Naive thymus-derived CD8-positive, alpha-beta T cell (primary cell): ENCODE measurements at places on chromosomes 1 and 21. TPM values are rescaled to one million over a fixed set of nuclear protein-coding genes. Genes with fewer than 3 reads are reported as not detected.
A peak's percentile ranks its signal among the peaks of the same experiment; 100 is the strongest.

The RHBDL2 gene
- not detected for total RNA-seq

The VSIG8 gene
- total RNA-seq: not detected

The CFHR2 gene
- not detected for total RNA-seq

The LRRC71 gene
- not detected for total RNA-seq

The NUDT4B gene
- not detected for total RNA-seq

The FASLG gene
- not detected for total RNA-seq

DNA sequence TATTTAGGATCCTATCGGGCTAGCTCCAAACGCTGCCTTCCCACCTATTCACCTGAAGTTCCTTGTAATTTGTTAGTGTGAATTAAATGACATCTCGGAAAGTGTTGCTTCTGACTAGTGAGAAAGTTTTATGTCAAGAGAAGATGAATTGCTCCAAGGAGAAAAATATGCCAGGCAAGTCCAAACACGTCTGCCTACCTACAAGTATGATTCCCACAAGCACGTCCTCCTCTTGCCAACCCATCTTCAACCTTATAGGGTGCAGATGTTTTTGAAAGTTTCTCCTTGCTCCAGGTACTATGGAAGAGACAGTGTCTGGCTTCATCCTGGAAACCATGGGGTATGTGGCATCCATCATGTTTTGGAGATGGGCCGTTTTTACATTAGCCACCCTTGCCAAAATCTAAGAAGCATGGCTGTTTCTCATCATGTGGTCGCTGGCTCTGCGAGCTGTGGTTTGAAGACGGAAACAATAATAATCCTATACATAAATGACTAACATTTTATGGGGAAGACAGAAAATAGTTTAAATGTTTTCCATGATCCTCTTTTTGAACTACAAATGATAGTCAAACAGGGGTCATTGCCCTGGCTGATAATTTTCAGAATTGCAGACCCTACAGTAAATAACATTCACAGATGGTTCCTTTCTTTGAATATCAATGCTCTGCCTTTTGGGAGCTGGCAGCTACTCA, 505.8 kb downstream of the SMYD3 start:
- no peaks in the 10 kb centered on the region for H3K27me3 ChIP-seq
- no peak overlapping the region for H3K4me3 ChIP-seq
- DNase-seq: no peak
- H3K4me1 ChIP-seq: peaks cover 6% of the 10 kb centered on the region

DNA sequence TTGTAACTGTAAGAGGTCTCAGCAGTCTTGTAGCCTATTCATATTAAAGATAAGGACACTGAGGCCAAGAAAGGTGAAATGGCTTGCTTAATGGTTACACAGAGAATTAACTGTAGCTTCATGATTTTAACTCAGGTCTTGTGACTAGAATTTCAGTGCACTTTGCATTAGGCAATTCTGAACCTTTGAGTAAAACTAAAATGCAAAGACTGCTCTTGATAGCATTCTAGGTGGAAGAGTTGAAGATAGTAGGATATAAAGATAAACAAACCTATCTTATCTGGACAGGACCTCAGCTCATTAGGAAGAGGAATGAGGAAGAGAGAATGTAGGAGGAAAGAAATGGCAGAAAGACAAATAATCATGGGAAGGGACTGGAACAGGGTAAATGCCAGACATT, 68.6 kb upstream of the RGL1 start:
- no peak for DNase-seq
- H3K4me3 ChIP-seq: no peak overlapping the region
- H3K4me1 ChIP-seq: no peaks in the 10 kb centered on the region
- no peaks in the 10 kb centered on the region for H3K36me3 ChIP-seq
- H3K27ac ChIP-seq: no peak overlapping the region

GRCh38 chr1:173451981-173452380, 25.2 kb upstream of the PRDX6 start:
- H3K27me3 ChIP-seq: no peaks in the 10 kb centered on the region
- peaks cover 26% of the 10 kb centered on the region for H3K4me1 ChIP-seq
- no peak for DNase-seq
- no peak overlapping the region for H3K27ac ChIP-seq
- H3K4me3 ChIP-seq: no peak overlapping the region

GRCh38 chr21:25039461-25040380, 567.6 kb downstream of the MRPL39 start:
- no peak overlapping the region for H3K4me3 ChIP-seq
- H3K27me3 ChIP-seq: no peaks in the 10 kb centered on the region
- H3K4me1 ChIP-seq: no peaks in the 10 kb centered on the region
- H3K36me3 ChIP-seq: no peaks in the 10 kb centered on the region
- no peak overlapping the region for H3K27ac ChIP-seq
- no peak for DNase-seq

- DNase-seq: peak; percentile 38
- H3K36me3 ChIP-seq: peaks cover 57% of the 10 kb centered on the region
- H3K27me3 ChIP-seq: no peaks in the 10 kb centered on the region
- H3K4me1 ChIP-seq: peaks cover 59% of the 10 kb centered on the region
- H3K27ac ChIP-seq: peak overlapping the region; percentile 100
These were observed 642 bp downstream of the RSRP1 start for GRCh38 chr1:25246600-25247023.
